Left ventricle myocardium superior (tissue), 1 donor: ENCODE measurements at places on chromosomes 5 and 9. TPM values are rescaled to one million over a fixed set of nuclear protein-coding genes. Genes with fewer than 3 reads are reported as not detected.

DNA sequence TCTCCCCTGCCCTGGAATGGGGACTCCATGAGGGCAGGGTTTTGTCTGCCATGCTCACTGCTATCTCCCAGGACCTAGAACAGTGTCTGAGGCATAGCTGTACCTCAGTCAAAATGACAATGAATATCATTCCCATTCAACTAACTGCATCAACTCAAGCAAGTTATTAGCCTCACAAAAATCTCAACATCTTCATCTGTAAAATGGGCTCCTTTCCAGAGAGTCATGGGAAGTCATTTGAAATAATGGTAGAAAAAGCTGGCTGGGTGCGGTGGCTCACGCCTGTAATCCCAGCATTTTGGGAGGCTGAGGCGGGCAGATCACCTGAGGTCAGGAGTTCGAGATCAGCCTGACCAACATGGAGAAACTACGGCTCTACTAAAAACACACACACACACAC is 9.4 kb downstream of the SH2D3C start:
- DNase-seq: no peak

Gene CTSL
- 135 TPM for total RNA-seq

Gene AMBP
- total RNA-seq: not detected

DNA sequence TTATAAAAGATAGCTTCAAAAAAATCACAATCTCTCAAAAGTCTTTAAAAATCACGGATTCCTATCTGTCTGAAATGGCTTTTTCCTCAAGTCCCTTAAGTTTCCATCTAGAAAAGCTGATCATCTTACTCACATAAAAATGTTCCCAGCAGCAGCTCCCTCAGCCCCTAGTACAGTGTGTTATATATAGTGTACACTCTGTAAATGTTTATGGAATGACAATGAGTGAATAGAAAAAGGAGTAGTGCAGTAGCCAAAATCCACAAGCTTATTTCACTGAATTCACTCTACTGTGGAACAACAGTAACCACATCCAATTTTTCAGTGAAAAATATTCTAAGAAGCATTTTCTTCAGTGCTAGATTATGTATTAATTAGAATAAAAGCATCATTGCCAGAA is 609.4 kb downstream of the DTWD2 start:
- no peak for DNase-seq

- peak; percentile 42 for DNase-seq
These were observed 10.5 kb downstream of the GLRX start for GRCh38 chr5:95812074-95812471.

Gene SELENOP
- total RNA-seq: 297 TPM

- no peak for DNase-seq
These were observed 4.9 kb downstream of the TXNDC8 start for GRCh38 chr9:110332766-110333165.

Gene GRM6
- total RNA-seq: not detected

GRCh38 chr9:112601636-112602035 is 115.0 kb downstream of the KIAA1958 start:
- no peak for DNase-seq

- DNase-seq: no peak
These were observed 127.8 kb downstream of the GRIA1 start for GRCh38 chr5:153618307-153618706.

- peak; percentile 33 for DNase-seq
These were observed 103.6 kb upstream of the CHD1 start for GRCh38 chr5:99032234-99033013.

Gene PCDHB4
- 1.5 TPM for total RNA-seq

DNA sequence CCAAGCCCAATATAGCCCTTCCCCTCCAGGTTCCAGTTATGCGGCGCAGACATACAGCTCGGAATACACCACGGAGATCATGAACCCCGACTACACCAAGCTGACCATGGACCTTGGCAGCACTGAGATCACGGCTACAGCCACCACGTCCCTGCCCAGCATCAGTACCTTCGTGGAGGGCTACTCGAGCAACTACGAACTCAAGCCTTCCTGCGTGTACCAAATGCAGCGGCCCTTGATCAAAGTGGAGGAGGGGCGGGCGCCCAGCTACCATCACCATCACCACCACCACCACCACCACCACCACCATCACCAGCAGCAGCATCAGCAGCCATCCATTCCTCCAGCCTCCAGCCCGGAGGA is 6.3 kb downstream of the NR4A3 start:
- no peak for DNase-seq

GRCh38 chr5:127645300-127645726 is 3.6 kb upstream of the CTXN3 start:
- no peak for DNase-seq

DNA sequence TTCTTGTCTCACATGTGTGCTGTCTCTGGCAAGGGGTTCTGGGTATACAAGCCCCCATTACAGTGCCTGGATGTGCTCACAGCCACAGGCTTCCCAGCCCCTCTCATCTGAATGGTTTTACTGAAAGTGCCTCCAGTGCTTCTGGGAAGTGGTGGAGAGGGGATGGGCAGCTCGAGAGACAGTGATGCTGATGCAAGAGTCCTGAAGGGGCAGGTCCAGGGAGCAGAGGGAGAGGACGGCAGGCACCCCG is 93.5 kb downstream of the PHF2 start:
- DNase-seq: no peak

GRCh38 chr9:31790720-31791119 is 593.7 kb upstream of the ACO1 start:
- DNase-seq: no peak

DNA sequence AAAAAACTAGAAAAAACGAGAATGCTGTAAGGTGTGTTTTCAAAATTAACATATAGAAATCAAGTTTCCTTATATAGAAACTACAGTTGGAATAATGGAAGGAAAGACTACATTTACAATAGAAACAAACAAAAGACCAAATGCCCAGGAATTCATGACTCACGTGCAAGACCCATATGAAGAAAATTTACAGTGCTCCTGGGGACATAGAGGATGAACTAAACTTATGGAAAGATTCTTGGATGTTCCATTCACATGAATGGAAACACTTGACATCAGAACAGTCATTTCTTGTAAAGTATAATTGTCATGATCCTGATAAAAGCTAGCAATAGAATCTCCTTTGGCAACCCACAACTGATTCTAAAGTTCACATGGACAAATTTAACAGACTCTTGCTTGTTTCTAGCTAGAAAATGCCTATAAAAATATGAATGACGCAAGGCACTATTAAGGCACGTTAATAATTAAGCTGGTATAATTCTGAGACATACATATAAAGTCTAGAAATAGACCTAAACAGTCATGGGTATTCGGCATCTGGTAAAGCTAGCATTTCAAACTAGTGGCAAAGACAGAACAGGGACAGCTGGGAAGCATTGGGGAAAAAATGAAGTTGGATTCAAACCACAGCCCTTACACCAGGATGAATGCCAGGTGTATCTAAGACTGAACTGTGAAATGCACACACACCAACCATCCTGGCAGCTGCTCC is 5.1 kb upstream of the ZFP62 start:
- DNase-seq: no peak

Gene SLC6A19
- not detected for total RNA-seq

GRCh38 chr9:137168573-137168903 is 1.3 kb downstream of the LRRC26 start:
- DNase-seq: no peak
